ENCODE measurements at places on chromosomes 6 and 20. TPM values are rescaled to one million over a fixed set of nuclear protein-coding genes. Genes with fewer than 3 reads are reported as not detected.

DNA sequence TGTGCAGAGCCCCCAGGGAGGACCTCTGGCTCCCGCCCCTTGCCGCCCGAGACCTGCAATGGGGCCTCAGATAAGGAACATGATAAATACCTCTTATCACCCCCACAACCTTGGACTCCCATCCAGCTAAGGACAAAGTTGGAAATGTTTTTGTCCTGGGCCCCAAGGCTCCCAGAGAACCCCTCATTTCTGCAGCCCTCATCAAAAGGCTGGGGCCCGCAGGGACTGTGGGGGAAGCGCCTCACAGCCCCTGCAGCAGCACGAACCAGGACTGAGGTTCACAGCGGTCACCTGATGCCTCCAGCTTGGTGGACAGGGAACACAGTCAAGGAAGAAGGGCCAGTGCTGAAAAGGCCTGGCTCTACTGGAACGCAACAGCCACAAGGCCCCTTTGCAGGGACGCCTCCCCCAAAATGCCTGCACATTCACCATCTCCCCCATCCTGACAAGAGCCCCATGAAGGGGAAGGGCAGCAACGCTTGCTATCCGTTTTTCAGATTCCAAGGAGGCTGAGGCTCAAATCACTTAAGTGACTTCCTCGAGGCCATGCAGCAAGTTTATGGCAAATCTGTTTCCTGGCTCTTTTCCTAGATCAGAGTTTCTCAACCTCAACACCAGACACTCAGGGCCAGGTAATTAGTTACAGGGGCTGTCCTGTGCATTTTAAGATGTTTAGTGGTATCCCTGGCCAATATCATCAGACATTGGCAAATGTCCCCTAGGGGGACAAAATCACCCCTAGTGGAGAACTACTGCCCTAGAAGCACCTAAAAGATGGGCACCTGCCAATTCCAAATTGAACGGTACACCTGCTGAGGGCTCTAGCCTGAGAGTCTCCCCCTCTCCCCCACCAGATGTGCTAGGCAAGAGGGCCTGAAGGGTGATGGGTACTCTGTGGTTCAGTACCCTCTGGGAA lies 10.6 kb downstream of the TFEB start:
- no peak overlapping the region for H3K27ac ChIP-seq
- H3K36me3 ChIP-seq: no peaks in the 10 kb centered on the region
- no peaks in the 10 kb centered on the region for H3K27me3 ChIP-seq
- DNase-seq: no peak

DNA sequence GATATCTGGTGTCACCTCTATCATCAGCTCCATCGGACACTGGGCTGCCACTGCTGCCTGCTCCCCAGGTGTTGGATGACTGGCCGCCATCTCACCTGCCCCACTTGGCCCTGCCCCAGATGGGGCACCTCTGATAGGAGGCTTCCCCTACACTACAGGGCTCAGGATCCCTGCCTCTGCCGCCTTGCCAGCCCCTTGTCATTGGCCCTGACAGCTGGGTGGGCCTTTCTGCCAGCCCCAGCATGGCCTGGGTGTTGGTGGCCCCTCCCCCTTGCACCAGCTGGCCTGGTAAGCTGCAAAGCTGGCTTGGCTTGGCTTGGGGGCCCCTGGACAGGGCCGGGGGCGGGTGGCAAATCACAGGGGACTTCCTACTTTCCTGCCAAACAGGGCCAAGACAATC lies 10.6 kb downstream of the PACSIN1 start:
- no peak overlapping the region for H3K27ac ChIP-seq
- H3K36me3 ChIP-seq: no peaks in the 10 kb centered on the region
- H3K27me3 ChIP-seq: no peaks in the 10 kb centered on the region
- H3K4me3 ChIP-seq: no peak overlapping the region
- DNase-seq: peak; percentile 47

GRCh38 chr6:36703982-36704381 lies 6.4 kb downstream of the RAB44 start:
- no peaks in the 10 kb centered on the region for H3K36me3 ChIP-seq
- no peak overlapping the region for H3K4me3 ChIP-seq
- no peak overlapping the region for H3K27ac ChIP-seq
- H3K27me3 ChIP-seq: no peaks in the 10 kb centered on the region
- peak; percentile 37 for DNase-seq
- peaks cover 6% of the 10 kb centered on the region for H3K4me1 ChIP-seq

DNA sequence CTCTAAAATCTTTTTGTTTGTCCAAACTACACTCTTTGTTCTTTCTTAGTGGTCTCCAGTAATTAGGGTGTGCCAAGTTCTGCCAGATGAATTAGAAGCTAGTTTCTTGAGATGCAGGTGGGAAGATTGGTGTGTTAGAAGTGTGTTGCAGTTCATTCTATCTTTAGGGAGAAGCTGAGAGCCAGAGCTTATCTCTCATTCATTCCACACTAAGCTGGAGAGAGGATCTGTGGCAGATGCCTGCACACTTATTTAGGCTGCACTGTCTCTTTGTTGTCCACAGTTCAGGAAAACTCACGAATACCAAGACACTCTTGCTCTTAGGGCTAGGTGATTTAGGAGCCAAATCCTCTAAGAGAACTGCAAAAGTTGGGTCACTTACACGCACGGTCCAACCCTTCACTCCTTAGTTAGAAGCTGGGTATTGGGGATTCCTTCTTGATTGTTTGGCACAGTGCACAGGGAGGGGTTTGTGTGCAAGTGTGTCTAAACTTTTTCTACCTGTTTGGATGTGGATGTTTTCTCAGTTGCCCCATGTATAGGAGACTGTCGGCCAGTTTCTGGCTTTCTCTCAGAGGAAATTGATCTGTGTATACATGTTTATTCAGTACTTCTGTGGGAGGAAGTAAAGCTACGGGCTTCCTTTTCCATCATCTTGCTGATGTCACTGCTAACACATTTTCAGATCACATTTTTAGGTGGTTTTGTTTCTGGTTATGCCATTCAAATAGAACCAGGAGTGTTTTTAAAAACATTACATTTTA lies 49.5 kb downstream of the SMAP1 start:
- no peaks in the 10 kb centered on the region for H3K27me3 ChIP-seq
- no peak overlapping the region for H3K27ac ChIP-seq
- peaks cover 8% of the 10 kb centered on the region for H3K36me3 ChIP-seq
- DNase-seq: no peak
- H3K4me1 ChIP-seq: no peaks in the 10 kb centered on the region

DNA sequence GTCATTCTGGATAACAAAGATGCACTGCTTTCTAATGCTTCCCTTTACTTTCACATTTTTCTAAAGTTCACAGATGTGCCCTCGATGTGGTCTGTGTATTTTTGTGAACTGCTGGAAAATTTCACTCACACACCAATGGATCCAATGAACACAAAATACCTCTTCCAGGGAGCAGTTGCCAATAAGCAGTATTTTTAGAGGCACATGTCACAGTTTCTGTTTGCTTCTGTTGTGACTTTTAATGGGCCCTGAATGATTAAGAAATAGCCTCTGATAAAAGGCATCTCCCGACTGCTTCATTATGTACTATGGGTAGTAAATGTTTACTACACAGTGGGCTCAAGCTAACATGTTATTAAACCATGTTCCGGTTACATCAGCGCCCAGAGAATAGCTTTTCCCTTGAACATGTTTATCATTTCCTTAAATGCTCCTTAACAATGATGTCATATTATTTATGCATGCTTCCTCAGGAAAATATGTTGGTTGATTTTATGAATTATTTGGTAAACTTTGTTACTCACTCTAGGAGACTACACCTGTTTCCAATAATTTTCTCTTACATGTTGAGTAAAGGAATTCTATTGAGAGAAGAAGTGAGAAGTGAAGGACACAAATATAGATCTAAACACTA lies 188.0 kb downstream of the KCNQ5 start:
- no peaks in the 10 kb centered on the region for H3K36me3 ChIP-seq
- DNase-seq: no peak
- no peaks in the 10 kb centered on the region for H3K4me1 ChIP-seq
- H3K27ac ChIP-seq: no peak overlapping the region
- no peaks in the 10 kb centered on the region for H3K27me3 ChIP-seq

GRCh38 chr6:105835373-105835772 lies 250.8 kb upstream of the PRDM1 start:
- H3K27me3 ChIP-seq: no peaks in the 10 kb centered on the region
- no peak overlapping the region for H3K27ac ChIP-seq
- H3K36me3 ChIP-seq: no peaks in the 10 kb centered on the region
- peak; percentile 89 for DNase-seq
- no peak overlapping the region for H3K4me3 ChIP-seq

The DNMT3B gene
- 63.9 TPM for total RNA-seq

- H3K4me3 ChIP-seq: no peak overlapping the region
- no peak for DNase-seq
- no peak overlapping the region for H3K27ac ChIP-seq
- no peaks in the 10 kb centered on the region for H3K4me1 ChIP-seq
Measured at GRCh38 chr6:5490501-5491069, 229.3 kb downstream of the FARS2 start.

GRCh38 chr6:149087898-149088297 lies 229.6 kb upstream of the TAB2 start:
- H3K4me1 ChIP-seq: no peaks in the 10 kb centered on the region
- no peak overlapping the region for H3K4me3 ChIP-seq
- H3K27me3 ChIP-seq: no peaks in the 10 kb centered on the region
- no peak overlapping the region for H3K27ac ChIP-seq

The STAU1 gene
- 95.4 TPM for total RNA-seq

GRCh38 chr6:41677124-41677921 lies 39.1 kb downstream of the MDFI start:
- H3K27me3 ChIP-seq: no peaks in the 10 kb centered on the region
- H3K4me3 ChIP-seq: no peak overlapping the region
- DNase-seq: peak; percentile 43

The IMPG1 gene
- not detected for total RNA-seq

The MPIG6B gene
- total RNA-seq: not detected

The TFAP2B gene
- not detected for total RNA-seq

The PGBD1 gene
- 8.4 TPM for total RNA-seq

The LGSN gene
- total RNA-seq: not detected

GRCh38 chr20:54190217-54190616 lies 16.4 kb upstream of the CYP24A1 start:
- H3K27ac ChIP-seq: no peak overlapping the region
- no peaks in the 10 kb centered on the region for H3K36me3 ChIP-seq
- H3K4me3 ChIP-seq: no peak overlapping the region
- no peaks in the 10 kb centered on the region for H3K4me1 ChIP-seq
- H3K27me3 ChIP-seq: no peaks in the 10 kb centered on the region
- DNase-seq: no peak

DNA sequence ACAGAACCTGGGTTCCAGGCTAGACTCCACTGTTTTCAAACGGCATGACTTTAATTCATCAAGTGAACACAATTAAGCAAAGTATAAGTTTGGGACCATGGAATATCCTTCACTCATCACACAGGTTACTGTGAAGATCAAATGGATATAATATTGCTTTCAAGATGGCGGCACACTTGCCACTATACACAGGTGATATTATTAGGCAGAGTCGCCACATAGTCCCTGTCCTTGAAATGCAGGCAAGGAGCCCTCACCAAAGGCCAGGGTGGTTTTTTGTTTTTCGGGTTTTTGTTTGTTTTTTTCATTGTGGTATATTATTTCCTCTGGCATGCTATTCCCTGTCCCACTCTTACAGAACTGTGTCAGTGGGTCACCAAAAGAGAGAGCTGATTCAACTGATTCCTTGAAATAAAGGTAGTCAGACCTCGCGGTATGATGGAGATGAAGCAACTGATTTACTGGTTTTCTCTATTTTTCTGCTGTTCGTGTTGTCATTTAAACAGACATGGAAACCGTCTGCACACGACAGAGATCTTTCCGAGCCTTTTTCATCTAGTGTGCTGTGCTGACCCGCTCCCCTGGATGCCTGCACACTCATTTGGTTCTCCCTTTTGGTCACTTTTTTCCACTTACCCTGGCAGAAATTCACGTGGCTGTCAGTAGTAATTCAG lies 29.7 kb downstream of the MYB start:
- no peaks in the 10 kb centered on the region for H3K27me3 ChIP-seq
- H3K27ac ChIP-seq: no peak overlapping the region
- no peak overlapping the region for H3K4me3 ChIP-seq
- no peaks in the 10 kb centered on the region for H3K4me1 ChIP-seq
- no peak for DNase-seq

The HTR1B gene
- total RNA-seq: 2.5 TPM

The MYH7B gene
- 0.50 TPM for total RNA-seq

- DNase-seq: no peak
- H3K36me3 ChIP-seq: no peaks in the 10 kb centered on the region
- no peak overlapping the region for H3K27ac ChIP-seq
- H3K4me1 ChIP-seq: no peaks in the 10 kb centered on the region
- no peak overlapping the region for H3K4me3 ChIP-seq
Measured at GRCh38 chr6:45714006-45714730, 301.5 kb downstream of the CLIC5 start.

The PTK7 gene
- 167 TPM for total RNA-seq

DNA sequence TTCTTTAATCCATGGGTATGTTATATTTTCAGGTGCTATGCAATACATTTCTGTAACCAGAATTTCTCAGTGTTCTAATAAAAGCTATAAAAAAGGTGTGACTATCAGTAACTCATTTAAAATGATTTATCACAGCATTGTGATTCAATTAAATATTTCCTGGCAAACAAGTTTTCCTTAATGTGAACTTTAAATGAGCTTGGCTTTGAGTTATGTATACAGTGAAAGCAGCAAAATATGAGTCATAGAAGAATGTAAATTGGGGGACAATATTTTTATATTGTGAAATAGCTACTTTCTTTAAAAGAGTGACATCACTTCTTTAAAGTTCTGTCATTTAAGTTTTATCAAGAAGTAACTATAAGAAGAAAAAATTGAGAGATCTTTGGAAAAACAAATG lies 484.9 kb upstream of the MAN1A1 start:
- no peak for DNase-seq
- H3K4me3 ChIP-seq: no peak overlapping the region
- H3K4me1 ChIP-seq: no peaks in the 10 kb centered on the region
- no peaks in the 10 kb centered on the region for H3K36me3 ChIP-seq
- no peak overlapping the region for H3K27ac ChIP-seq
- no peaks in the 10 kb centered on the region for H3K27me3 ChIP-seq

DNA sequence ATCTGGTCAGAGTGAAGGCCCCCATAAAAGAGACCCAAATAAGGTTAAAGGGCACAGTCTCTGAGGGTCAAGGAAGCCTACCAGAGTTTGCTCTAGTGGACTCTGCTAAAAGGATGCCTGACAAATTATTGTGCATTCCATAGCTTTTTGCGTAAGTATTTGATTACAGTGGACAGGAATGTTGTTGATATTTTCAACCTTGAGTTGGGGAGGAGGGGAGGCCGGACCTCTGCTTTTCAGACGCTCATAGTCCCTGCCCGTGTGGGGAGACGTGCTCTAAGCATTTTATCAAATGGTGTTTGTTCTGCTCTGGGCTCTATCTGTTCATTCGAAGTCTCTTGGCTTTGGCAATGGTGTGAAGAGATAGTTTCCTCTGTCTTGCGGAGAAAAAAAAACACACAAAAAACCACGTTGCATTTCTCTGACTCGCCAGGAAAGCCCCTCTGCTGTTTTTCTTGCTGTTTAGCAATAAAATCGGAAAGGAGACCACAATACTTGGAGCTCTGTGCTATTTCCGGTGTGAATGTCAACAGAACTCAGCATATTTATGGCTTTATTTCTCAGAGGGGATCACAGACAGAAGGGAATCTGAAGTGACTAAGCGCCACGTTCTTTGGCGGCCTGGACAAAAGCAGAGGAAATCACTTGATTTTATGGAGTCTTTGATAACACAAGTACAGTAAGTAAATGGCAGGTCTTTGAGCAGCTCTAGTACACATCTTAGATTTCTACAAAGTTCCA lies 159.8 kb downstream of the ZFP64 start:
- H3K4me1 ChIP-seq: peaks cover 10% of the 10 kb centered on the region
- no peaks in the 10 kb centered on the region for H3K36me3 ChIP-seq
- DNase-seq: no peak
- H3K27ac ChIP-seq: peak overlapping the region; percentile 50

The SIM1 gene
- total RNA-seq: 0.29 TPM

GRCh38 chr6:44110005-44110676 lies 17.1 kb downstream of the MRPL14 start:
- no peak overlapping the region for H3K4me3 ChIP-seq
- H3K36me3 ChIP-seq: peaks cover 89% of the 10 kb centered on the region
- no peaks in the 10 kb centered on the region for H3K4me1 ChIP-seq
- DNase-seq: no peak
- no peaks in the 10 kb centered on the region for H3K27me3 ChIP-seq

The TSBP1 gene
- not detected for total RNA-seq

Measured in endodermal cell (in vitro differentiated cells).